Activated T-cell treated with anti-CD3 and anti-CD28 coated beads, Interleukin-2, amount 50 U/mL, for 4 hours (primary cell): ENCODE measurements at places on chromosomes 4 and X. TPM values are rescaled to one million over a fixed set of nuclear protein-coding genes. Genes with fewer than 3 reads are reported as not detected.

Gene TRAM1L1
- not detected for total RNA-seq

Gene TBCK
- total RNA-seq, result 12.7 TPM

Gene CXCL3
- not detected for total RNA-seq

Gene DUSP21
- not detected for total RNA-seq

Gene ABHD18
- total RNA-seq, result 9.6 TPM

Gene GYPE
- total RNA-seq, result 0.26 TPM

Gene PCDH18
- 0.14 TPM for total RNA-seq

Gene NONO
- 563 TPM for total RNA-seq

Gene MTNR1A
- not detected for total RNA-seq

Gene SH2D1A
- total RNA-seq, result 27.5 TPM

Gene IQCM
- total RNA-seq, result not detected

Gene FAM47B
- total RNA-seq, result not detected

Gene VCX
- total RNA-seq, result not detected

Gene NAP1L2
- 3.5 TPM for total RNA-seq

Gene SATL1
- not detected for total RNA-seq
